Vagina (tissue), 2 donors: ENCODE measurements at places on chromosomes 6 and 20.

- no peak for DNase-seq
Measured at GRCh38 chr6:36050305-36050704, 22.7 kb downstream of the MAPK14 start.

- DNase-seq = no peak
Measured at GRCh38 chr6:128370072-128370471, 150.3 kb downstream of the PTPRK start.

- no peak for DNase-seq
Measured at GRCh38 chr6:131317516-131317915, 182.2 kb downstream of the AKAP7 start.

GRCh38 chr20:22455259-22455658, 129.1 kb downstream of the FOXA2 start:
- no peak for DNase-seq

- no peak for DNase-seq
Measured at GRCh38 chr6:25157183-25157582, 122.0 kb upstream of the CARMIL1 start.

DNA sequence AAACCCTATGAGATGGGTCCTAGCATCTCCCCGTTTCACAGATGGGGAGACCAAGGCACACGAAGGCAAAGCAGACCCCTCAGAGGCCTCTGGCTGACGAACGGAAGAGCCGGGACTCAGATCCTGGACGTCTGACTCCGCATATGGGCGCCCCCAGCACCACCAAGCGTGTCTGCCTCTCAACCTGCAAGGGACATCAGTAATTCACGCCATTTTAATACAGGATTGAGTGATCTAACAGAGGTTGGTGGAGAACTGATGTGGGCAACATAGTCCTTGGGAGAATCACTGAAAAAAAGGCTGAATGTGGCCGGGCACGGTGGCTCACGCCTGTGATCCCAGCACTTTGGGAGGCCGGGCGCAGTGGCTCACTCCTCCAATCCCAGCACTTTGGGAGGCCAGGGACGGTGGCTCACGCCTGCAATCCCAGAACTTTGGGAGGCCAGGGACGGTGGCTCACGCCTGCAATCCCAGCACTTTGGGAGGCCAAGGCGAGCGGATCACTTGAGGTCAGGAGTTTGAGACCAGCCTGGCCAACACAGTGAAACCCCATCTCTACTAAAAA, 206.6 kb downstream of the DLL1 start:
- no peak for DNase-seq

- no peak for DNase-seq
Measured at GRCh38 chr6:116072368-116072767, 11.7 kb upstream of the FRK start.

DNA sequence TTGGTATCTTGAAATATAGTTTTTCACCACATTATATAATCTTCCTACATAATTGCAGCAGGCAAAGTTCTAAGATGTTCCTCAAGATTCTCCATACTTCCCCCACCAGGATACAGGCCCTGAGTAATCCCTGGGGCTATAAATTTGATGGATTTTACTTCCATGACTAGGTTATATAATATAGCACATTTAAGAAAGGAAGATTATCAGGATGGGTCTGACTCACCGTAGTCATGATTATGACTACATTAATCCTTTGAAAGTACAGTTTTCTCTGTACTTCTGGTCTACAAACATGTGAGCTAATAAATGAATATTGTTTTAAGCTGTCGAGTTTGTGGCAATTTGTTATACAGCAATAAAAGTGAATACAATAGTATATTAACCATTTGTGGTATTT, 122.5 kb downstream of the MACROD2 start:
- DNase-seq = no peak
